ENCODE measurements at places on chromosomes 3 and 15.
A peak's percentile ranks its signal among the peaks of the same experiment; 100 is the strongest.

- no peak for DNase-seq
These were observed 189.2 kb downstream of the USP13 start for GRCh38 chr3:179842061-179842460.

DNA sequence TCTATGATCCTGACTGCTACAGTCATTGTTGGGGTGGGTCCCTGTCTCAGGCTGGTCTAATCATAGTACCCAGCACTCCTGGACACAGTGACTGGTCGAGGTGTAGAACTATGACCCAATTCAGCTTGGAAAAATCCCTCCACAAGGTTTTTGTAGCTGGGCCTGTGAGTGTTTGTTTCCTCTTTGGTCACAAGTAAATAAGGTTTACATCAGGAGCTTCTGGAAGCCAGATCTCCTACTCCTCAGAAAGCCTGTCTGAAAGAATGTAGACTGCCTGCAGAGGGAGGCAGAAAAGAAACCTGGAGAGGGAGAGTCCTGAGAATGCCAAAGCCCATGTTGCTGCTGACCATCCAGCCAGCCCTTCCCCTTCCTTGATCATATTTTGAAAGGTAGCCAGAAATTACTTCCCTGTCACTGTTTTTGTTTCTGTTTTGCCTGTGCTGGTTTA is 123.2 kb downstream of the RAP2B start:
- DNase-seq: no peak

GRCh38 chr3:15342246-15342645 is 9.9 kb upstream of the SH3BP5 start:
- no peak for DNase-seq

- DNase-seq: no peak
These were observed 48.6 kb downstream of the WDR72 start for GRCh38 chr15:53710906-53711305.

GRCh38 chr15:53586799-53587198 is 172.7 kb downstream of the WDR72 start:
- DNase-seq: no peak

DNA sequence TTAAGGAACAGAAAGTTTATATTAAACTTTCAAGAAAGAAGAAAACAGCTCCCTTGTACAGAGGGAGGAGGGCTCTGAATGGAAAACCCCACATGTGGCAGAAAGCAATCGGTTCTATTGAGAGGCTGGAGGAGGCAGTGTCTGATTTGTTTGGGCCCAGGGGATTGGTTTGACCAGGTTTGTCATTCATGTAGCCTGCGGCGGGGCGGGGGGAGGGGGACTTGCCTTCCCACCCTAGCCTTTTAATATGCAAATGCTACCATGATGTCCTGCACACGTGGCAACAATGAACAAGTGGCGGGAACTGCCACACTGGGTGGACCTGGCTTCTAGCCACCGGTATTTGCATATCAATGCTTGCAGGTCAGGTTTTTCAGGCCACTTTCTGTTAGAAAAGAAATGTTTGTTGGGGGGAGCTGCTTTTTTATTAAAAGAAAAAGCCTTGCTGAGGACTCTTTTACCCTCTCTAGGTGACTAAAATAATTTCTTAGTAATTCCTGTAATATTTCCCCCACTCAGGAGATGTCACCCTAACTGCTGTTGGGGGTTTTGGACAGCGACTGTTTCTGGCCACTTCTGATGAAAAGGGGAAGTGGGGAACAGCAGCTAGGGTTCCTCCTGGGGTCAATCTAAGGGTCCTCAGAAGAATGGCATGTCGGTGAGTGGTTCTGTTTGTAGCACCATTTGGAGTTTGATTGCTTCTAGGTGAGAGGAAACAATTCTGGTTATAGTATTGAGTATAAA is 691.2 kb downstream of the TBL1XR1 start:
- no peak for DNase-seq

GRCh38 chr3:59257506-59257905 is 207.7 kb upstream of the CFAP20DC start:
- no peak for DNase-seq

DNA sequence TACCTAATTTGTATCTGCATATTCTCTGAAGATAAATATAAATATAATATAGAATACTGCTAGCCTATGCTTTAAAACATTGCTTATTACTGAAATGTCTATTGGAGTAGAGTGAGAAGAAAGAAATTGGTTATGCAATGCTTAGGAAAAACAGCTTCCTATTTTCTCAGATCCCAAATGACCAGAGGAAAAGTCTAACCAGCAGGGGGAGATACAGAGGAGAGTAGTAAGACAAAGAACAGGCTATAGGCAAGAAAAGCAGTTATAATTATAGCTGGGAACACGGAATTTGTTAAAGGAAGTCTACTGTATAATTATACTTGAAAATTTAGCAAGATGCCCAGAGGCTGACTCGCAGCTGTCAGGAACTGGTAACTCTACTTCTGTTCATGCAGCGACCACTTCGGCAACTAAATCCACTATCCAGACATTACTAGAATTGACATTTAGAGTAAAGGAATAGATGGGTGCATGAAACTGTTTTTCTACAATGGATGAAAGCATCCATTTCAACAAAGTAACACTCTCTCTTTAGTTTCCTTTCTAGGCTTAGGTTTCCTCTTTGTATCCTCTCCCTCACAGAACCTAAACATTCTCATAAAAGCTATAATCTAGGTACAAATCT is 97.2 kb downstream of the TBC1D5 start:
- DNase-seq: no peak

GRCh38 chr3:176554791-176555654 is 642.3 kb downstream of the TBL1XR1 start:
- no peak for DNase-seq

GRCh38 chr15:76904461-76905012 is 603 bp downstream of the SCAPER start:
- peak; percentile 3 for DNase-seq

GRCh38 chr15:42239528-42240182 is 31.6 kb upstream of the VPS39 start:
- peak; percentile 37 for DNase-seq

DNA sequence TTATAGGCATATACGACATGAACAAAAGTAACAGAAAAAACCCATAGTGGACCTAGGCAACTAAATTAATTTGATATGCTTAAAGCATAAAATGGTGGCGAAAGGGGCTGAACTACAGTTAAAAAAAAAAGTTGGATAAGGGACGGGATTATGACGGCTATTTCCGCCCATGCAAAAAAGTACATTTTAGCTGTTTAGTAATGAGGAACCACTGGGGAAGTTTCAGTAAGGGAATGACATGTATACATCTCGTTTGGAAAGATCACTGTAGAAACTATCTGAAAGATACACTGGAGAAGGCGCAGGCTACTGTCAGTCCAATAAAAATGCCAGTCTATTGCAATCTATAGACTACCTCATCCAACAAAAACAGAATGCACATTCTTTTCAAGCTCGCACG is 65.6 kb downstream of the ZNF148 start:
- DNase-seq: no peak

DNA sequence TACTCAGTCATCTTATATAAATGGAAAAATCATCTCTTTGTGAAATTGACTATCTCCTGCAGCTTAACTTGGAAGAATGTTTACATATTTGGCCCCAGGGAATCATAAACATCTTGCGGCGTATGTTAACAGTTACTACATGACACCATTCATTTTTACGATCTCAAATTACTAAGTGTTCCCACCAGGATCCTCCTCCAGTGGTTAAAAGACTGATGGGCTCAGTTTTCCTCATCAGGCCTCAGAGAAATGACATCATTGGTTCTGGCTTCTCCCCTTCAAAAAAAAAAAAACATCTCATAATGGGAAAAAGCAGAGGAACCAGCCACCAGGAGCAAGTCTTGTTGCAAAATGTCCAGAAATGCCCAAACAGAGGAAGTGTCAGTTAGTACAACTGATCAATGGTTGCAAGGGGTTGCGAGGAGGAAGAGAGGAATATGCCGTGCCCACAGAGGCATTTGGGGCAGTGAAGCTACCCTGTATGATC is 70.5 kb upstream of the LIPC start:
- peak; percentile 68 for DNase-seq

DNA sequence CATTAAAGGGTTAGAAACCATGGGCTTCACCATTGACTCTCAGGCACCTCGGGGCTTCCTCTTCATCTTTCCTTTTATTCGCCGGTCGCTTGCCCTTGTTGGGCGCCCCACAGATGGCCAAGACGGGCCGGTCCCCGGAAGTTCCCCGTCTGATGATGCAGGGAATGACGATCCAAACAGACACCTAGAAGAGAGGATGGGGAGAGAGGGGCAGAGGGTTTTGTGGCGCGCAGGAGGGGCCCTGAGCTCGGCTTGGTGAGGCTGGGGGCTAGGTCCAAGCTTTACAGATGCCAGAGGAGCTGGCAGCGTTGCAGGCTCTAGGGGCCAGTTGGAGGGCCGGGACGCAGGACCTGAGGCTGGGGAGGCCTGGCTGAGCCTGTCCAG is 532 bp upstream of the ESYT3 start:
- no peak for DNase-seq

- peak; percentile 71 for DNase-seq
These were observed 90.2 kb upstream of the LMOD3 start for GRCh38 chr3:69212411-69213160.

DNA sequence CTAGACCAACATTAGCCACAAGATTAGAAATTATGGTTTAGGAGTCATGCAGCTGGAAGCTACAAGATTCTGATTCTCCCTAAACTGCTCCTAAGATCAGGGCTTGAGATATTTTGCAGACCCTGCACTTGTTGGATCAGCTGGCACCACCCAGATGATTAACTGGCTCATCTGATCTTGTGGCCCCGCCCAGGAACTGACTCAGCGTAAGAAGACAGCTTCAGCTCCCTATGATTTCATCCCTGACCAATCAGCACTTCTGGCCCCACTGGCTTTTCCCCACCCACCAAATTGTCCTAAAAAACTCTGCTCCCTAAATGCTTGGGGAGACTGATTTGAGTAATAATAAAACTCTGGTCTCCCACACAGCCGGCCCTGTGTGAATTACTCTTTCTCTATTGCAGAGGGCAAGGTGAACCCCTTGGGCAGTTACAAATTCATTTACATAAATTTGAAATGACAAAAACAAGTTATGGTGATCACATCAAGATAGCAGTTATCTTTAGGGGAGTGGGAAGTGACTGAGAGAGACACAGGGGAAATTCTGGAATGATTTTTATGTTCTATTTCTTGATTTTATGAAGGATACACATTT is 76.5 kb downstream of the CD200R1L start:
- no peak for DNase-seq

GRCh38 chr15:78626381-78626995 is 5.7 kb upstream of the CHRNA3 start:
- no peak for DNase-seq

- no peak for DNase-seq
These were observed 194.3 kb upstream of the CTDSPL start for GRCh38 chr3:37667335-37667734.

- DNase-seq: no peak
These were observed 273.6 kb downstream of the CNTN4 start for GRCh38 chr3:2372306-2372705.

DNA sequence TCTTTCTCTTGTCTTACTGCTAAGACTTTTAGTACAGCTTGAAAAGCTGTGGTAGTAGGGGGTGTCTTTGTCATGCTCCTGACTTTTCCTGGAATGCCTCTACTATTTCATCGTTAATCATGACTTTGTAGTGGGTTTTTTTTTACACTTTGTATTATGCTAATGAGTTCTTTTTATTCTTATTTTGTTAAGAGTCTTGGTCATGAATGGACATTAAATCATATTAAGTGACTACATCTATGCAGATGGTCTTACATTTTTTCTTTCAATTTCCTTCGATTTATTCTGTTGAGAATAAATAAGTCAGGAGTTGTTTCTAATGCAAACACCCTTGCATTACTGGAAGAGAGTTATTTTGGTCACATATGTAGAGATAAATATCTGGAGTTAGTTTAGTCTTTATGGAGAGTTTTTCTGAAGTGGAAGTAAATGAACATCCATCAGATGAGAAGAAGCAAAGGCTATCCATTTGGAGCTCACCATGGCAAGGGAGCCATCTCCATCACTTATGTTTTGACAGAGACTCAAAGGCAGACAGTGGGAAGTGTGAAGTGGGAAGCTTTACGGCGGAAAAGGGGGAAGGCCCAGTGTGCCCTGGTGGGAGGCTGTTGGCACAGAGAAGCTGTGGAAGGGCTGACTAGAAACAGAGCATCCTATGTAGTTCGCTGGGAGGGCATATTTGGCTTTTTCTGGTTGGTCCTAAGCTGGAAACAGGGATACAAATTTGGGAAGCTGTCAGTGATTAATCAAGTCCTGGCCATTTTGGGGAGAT is 73.1 kb upstream of the PRR23E start:
- DNase-seq: no peak

GRCh38 chr3:42831321-42831713 is 22.1 kb downstream of the ACKR2 start:
- no peak for DNase-seq

- no peak for DNase-seq
These were observed 41.6 kb downstream of the NR2C2 start for GRCh38 chr3:14988988-14989394.

DNA sequence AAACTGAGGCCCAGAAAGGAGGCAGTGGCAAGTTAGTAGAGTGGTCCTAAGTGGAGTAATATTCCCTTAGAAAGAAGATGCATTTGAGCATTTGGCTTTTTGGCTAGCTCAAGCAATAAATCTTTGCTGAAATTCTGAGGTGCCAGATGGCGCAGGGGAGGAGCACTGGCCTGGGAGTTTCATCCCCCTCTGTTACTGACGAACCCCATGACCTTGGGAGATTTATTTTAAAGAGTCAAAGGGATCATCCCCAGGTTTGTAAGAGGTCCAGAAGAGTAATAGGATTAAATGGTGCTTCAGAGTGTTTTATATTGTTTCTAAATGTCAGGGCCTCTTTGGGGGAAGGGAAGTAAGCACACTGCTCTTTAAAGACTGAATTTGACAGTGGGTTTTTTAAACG is 85.1 kb upstream of the PIAS1 start:
- DNase-seq: no peak

DNA sequence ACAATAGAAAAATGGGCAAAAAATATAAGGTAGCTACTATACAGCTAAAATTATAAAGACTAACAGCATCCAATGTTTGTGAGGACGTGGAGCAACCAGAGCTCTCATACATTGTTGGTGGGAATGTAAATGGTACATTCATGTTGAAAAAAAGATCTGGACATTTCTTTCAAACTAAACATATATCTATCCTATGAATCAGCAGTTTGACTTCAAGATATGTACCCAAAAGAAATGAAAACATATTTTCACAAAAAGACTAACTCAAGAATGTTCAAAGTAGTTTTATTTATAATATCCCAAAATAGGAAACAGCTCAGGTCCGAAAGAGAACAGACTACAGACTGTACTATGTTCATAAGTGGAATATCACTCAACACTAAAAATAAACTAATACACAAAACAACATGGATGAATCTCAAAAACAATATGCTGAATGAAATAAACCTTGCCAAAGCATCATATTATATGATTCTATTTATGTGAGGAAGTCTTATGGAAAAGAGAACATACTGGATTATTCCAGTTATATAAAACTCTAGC is 8.8 kb upstream of the TTBK2 start:
- no peak for DNase-seq

- no peak for DNase-seq
These were observed 34.1 kb upstream of the HACD2 start for GRCh38 chr3:123618768-123619484.

GRCh38 chr3:14861031-14861430 is 42.3 kb downstream of the FGD5 start:
- no peak for DNase-seq

GRCh38 chr3:148791920-148792319 is 35.7 kb upstream of the CPB1 start:
- no peak for DNase-seq

Data from HS-5 (cell line).